ENCODE measurements at places on chromosomes 3 and 15.

GRCh38 chr15:48205981-48206380, at the start of gene SLC12A1:
Gene SLC12A1, plus strand, starts transcription at chr15:48206302. Its CDS starts 1,418 bp downstream, at chr15:48207720.
- no peak for DNase-seq

- DNase-seq, result no peak
Measured at GRCh38 chr3:138933068-138933668, 13.8 kb downstream of the FOXL2 start.

GRCh38 chr3:114874522-114874971, 272.5 kb downstream of the ZBTB20 start:
- no peak for DNase-seq

DNA sequence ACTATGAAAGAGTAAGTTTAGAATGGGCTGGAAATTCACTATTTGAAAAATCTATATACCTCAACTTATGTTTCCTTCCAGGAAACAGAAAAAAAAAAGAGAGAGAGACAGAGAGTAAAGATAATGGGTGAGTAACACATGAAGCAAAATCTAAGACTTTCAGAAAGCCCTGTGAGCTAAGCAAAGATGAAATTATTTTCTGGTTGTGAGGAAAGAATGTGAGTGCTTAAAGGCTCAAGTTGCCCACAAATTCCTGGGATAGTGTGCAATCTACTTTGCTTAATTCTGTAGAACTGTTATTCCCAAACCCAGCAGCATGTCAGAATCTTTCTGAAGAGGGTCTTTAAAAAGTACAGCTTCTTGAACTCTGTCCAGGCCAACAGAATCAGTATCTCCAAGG, 337.7 kb upstream of the AGTR1 start:
- no peak for DNase-seq

DNA sequence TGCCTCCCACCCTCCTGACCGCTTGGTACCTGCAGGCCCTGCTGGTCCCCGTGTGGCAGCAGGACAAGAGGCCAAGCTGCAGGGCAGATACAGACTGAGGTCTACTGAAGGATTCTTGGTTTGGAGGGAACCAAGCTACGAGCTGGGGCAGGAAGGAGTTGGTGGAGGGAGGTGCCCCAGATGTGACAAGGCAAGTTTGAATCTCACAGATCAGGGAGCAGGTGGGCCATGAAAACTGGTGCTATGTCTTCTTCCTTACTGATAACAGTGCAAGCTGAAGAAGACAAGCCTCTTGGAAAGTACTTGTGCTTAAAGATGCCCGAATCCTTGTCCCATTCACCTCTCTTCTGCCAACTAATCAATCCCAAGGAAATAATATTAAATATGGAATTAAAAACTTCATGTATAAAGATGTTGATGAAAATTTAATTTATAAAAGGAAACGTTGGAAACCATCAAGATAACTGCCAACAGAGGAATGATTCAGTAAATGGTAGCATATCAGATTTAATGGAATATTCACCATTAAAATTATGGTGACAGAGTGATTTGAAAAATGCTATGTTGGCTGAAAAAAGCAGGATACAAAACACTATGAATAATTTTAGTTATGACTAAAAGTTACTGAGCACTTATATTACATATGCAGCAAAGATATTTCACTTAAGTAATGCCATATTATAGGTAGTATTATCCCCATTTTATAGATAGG, 107.9 kb downstream of the MYLK start:
- no peak for DNase-seq

DNA sequence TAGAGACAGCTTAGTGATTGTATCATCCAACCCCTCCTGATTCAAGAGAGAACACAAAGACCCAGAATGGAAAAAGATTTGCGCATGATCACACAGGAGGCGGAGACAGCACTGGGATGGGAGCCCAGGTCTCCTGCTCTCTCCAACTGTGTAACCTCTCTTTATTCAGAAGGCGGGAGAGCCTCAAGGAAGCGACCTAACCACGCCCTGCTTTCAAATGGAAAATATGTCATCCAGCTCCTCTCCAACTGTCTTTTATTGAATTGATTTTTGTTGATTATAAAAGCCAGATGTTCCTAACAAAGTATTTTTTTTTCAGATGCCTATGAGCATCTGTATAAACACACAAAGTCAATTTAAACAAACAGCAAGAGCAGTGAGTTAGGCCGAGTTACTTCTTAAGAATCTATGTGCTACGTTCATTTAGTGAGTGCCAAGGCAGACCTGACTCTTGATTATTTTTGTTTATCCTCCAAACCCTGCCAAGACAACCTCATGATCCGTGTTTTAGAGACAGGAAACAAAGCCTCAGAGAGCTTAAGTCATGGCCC, 74.5 kb downstream of the BFSP2 start:
- no peak for DNase-seq

- no peak for DNase-seq
Measured at GRCh38 chr3:72633534-72633933, 214.7 kb downstream of the SHQ1 start.

- DNase-seq, result peak; percentile 45
Measured at GRCh38 chr15:59492389-59493377, 54.7 kb downstream of the FAM81A start.

GRCh38 chr15:29309139-29309538, 39.5 kb upstream of the NSMCE3 start:
- DNase-seq, result no peak

DNA sequence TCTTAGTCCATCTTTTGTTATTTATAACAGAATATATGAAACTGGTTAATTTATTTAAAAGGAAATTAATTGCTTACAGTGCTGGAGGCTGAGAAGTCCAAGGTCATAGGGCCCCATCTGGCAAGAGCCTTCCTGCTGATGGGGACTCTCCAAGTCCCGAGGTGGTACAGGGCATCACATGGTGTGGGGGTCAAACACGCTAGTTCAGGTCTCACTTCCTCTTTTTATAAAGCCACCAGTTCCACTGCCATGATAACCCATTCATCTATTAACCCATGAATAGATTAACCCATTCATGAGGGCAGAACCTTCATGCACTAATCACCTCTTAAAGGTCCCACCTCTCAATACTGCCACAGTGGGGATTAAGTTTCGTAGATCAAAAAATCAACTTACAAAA, 659.3 kb downstream of the NAALADL2 start:
- DNase-seq, result no peak
